ENCODE measurements at places on chromosomes 6 and 20.

- DNase-seq: no peak
Measured at GRCh38 chr6:30964075-30964474, 19.4 kb upstream of the MUC21 start.

GRCh38 chr6:74491844-74492374, 713.9 kb downstream of the COL12A1 start:
- no peak for DNase-seq

- no peak for DNase-seq
Measured at GRCh38 chr20:37392441-37393195, 46.7 kb downstream of the SRC start.

- DNase-seq: no peak
Measured at GRCh38 chr6:23601811-23602345, 524.1 kb upstream of the NRSN1 start.

DNA sequence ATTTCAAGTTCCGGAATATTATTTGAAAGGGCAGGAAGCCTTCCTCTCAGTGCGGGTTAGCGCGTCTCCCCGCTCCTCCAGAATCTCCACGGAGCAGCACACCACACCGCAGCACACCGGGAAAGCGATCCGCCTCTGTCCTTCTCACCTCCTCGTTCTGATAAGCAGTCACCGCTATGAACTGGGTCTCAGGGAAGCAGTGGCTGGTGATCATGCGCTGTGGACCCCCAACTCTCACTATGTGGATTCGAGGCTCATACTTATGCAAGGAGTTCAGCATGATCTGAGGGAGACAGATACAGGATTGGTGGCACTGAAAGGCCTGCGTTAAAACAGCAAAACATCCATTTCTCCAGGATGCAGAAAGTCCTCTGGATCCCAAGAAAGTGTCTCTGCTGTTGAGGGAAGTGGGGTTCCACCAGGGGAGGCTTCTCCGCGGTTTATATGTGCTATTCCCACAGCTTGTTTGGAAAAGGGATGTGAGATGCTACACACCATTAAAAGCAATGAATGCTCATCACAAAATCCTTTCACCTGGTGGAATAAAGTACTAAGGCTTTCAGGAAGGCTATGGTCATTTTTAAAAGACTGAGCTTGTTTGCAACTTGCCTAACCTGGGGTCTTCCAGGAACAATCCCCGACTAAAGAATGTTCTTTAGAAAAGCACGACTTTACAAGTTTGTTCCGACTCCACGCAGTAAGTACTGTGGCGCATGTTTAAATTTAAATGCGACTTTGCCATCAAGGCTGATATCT, 1.9 kb downstream of the TBXT start:
- no peak for DNase-seq

DNA sequence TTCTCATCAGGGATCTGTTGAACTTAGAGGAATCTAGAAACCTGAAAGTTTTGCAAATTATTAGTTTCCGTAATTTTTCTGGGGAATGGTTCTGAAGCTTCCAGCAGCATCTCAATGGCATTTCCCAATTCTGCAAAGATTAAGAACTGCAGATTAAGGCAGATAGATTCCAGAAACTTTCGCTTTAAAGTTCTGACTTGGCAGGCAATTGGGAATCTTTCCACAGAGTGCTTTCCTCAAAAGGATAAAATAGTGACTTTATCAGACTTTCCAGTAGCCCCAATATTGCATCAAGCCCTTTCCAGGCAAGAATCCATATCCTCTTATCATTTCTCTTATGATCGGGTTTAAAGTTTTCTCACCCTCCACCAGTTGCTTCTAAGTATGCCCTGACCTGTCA, 261.1 kb downstream of the FNDC1 start:
- no peak for DNase-seq

- DNase-seq: no peak
Measured at GRCh38 chr6:28884423-28885131, 39.2 kb downstream of the TRIM27 start.

DNA sequence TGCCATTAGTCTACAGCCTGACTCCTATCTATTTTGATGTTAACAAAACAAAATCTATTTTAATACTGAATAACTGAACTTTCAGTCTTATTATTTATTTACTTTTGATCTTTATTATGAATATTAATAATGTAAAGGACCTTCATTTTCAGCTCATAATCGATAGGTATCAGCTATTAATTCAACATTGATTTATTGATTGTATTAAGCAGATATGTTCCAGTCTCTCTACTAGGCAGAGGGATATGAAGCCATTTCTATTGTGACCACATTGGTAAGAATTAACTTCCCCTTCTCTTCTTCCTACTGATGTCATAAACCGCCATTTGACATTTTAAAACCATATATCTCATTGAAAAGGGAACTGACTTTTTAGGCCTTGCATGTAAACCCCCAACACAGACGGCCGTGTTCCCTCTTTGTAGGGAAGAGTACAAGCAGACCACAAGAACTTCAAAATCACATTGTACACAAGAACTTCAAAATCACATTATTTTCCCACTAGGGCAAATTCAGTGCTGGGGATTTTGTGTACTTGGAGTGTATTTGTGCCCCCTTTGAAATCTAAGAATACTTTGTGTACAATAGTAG, 69.5 kb upstream of the FABP7 start:
- no peak for DNase-seq

DNA sequence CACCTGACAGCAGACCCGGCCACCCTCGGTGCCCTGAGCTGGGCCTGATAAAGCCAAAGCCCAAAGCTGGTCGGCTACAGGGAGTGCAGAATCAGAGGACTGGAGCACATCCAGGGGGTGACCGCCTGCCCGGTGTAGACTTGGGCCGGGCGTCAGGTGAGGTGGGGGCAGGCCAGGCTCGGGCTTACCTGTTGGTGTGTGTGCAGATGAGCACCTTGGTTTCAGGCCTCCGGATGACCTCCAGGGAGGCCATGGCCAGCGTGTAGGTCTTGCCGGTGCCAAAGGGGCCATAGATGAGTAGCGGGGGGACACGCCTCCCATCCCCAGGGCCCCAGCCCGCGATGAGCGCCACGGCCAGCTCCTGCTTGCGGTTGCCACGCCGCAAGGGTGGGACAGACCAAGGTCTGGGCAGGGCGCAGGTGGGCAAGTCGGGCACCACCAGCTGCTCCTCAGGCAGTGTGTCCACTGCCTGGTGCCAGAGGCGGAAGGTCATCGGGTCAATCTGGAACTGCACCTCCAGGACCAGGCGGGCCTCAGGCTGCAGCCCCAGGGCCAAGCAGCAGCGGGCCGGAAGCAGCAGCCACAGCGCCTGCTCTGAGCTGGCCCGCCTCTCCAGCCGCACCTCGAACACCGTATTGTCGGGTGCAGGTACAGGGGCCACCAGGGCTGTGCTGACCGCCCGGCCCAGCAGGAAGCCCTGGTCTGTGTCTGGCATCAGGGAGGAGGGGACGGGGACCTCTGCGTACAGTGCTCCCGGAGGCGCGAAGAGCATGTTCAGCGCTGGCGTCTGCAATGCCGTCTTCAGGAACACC, 5.7 kb downstream of the HELZ2 start:
- DNase-seq: no peak

GRCh38 chr6:73079978-73080377, 145.3 kb downstream of the KHDC1L start:
- no peak for DNase-seq

- no peak for DNase-seq
Measured at GRCh38 chr20:45893831-45894230, 2.7 kb downstream of the CTSA start.

DNA sequence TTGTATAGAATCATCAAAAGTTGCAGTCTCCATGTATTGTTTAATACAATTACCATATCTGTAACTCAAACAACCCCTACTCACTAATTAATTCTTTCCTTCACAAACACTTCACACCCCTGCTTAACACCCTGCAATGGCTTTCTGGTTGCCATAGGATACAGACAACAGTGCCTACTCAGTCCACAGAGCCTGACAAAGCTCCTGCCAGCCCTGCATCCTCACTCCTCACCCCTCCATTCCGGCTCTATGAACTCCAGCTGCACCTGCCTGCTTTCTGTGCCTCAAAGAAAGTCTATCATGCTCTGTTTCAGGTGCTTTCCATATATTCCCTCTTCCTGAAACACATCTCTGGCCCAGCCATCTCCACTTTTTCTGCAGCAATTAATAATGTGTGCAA, 253.4 kb downstream of the HACE1 start:
- DNase-seq: no peak

- no peak for DNase-seq
Measured at GRCh38 chr6:148285205-148285604, 57.4 kb upstream of the SASH1 start.

- no peak for DNase-seq
Measured at GRCh38 chr6:34791164-34791700, 651 bp upstream of the BLTP3A start.

DNA sequence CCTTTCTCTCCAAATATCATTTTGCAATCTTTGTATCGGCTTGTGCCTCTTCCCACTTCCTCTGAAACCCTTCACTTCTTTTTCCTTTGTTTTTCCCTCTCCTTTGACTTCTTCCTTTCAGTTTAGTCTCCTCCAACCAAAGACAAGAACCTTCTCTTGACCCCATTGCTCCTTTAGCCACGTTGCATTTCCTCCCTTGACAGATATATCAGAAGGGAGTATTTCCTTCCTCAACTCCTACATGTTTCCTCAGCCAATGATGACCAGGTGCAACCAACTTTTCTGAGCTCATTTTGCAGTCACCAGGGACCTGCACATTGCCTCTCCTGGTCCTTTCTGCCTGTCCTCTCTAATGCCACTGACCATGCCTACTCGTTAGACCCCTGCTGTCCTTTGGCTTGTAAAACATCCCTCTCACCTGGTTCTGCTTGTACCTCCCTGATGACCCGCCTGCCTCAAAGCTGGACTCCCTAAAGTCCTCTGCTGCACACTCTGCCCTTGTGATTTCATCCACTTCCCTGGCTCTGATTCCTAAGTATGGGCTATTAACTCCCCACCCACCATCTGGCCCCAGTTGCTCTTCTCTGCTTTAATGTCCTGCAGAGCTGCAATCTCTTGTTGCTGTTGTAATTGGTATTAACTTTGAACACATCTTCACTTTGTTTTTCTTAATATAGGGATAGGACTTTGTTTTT, 27.4 kb downstream of the SLC22A16 start:
- DNase-seq: no peak

DNA sequence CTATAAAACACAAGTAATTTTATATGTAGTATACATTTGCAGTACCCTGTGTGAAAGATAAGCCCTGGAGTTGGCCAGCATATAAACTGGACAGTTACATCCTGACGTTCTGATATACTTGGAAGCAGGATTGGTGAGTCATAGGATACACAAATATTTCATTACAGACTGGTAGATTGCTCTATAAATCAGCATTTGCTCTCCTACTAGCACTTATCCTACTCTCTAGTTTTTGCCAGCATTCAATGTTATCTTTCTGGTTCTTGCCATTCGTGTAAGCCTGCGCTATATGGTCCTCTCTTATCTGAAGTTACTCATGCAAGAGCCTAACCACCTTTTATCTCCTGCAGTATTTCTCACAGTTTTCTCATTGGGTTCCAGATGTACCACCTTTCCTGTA, 680.2 kb upstream of the MMS22L start:
- DNase-seq: no peak

DNA sequence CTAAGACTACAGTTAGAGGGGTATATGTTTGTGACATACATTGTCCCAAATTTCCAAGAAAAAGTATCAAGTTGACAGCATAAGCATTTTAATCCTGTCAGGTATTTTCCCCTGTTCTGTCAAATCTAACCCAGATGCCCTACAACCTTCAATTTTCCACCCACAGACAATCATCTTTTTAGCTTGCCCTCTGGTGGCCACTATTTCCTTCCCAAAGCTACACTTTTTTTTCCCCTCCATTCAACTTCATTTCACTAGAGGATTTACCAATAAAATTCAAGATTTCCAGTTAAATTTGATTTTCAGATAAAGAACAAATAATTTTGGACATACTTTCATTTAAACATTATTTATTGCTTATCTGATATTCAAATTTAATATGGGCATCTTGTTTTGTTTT, 286.6 kb downstream of the TENT5A start:
- DNase-seq: no peak

DNA sequence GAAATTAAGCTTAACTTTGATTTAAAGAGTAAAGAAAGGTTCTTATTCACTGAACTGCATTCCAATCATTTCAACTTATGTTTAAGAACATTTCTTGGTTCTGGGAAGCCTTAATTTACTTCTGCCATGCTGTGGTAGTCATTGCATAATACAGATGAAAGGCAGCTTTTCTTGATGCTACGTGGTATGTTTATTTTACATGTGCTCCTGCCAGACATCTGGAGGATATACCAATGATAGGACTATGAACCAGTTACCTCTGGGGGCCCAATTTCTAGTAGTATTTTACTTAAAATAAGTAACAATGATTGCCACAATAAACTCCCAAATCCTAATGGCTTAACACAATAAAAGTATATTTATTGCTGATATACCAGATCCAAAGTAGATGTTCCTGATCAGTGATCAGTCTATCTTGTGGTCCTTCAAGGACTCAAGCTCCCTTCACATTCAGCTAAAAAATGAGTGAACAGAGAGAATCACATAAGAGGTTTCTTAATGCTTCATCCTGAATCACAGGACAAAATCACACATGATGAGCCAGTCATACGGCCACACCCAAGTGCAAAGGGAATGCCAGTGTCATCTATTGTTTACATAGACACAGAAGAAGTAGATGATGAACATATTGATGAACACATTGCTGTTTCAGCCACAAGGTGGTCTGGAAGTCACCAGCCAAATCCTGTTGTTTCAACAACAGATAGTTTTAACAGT, 56.5 kb upstream of the CCN2 start:
- DNase-seq: no peak

- no peak for DNase-seq
Measured at GRCh38 chr20:766906-767305, 1.4 kb downstream of the SLC52A3 start.

- no peak for DNase-seq
Measured at GRCh38 chr6:32462609-32463008, 22.9 kb downstream of the HLA-DRA start.

- DNase-seq: no peak
Measured at GRCh38 chr20:25300496-25301170, 52.7 kb downstream of the PYGB start.

GRCh38 chr6:113361014-113361645, 496.0 kb upstream of the MARCKS start:
- DNase-seq: no peak

- no peak for DNase-seq
Measured at GRCh38 chr6:71126506-71126905, 162.1 kb upstream of the OGFRL1 start.

All from vagina (tissue), 2 donors.